IPS DF 19.7 (cell line): ENCODE measurements at places on chromosomes 5 and 9.

- no peak for DNase-seq
Observed at GRCh38 chr5:108672639-108673038, 75.1 kb upstream of the FER start.

DNA sequence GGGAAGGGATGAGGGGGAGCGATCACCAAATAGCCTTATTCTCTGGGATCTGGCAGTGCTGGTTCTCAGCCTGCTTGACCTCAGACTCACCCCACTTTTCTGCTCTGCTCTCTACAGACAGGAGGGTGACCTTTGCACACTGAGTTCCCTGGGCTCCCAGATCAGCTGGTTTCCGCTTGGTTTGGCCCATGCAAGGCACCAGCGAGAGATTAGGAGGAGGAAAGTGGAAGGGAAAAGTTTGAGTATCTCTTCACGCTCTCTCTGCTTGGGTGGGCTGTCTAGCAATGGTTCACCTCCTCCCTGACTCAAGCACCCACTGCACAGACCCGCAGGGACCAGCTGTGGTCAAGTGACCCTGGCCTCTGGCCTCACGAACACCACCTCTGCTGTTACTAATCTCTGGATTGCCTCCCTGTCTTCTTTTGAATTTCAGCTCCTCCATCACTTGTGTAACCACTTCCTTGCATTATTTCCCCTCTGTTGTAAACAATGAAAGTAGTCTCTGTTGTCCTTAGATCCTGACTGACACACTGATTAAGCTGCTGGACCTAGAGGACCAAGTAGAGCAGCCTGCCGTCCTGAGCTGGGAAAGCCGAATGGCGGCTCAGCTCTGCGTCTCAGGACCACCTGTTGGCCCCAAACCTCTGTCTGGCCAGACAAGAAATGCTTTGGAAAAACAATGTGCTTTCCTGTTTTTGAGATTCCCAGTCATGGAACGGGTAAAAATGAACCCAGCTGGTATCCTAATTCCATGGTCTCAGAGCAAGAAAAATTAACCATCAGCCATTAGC is 186.6 kb downstream of the CRB2 start:
- no peak for DNase-seq

- DNase-seq = no peak
Observed at GRCh38 chr9:125758986-125759763, 12.0 kb downstream of the PBX3 start.

DNA sequence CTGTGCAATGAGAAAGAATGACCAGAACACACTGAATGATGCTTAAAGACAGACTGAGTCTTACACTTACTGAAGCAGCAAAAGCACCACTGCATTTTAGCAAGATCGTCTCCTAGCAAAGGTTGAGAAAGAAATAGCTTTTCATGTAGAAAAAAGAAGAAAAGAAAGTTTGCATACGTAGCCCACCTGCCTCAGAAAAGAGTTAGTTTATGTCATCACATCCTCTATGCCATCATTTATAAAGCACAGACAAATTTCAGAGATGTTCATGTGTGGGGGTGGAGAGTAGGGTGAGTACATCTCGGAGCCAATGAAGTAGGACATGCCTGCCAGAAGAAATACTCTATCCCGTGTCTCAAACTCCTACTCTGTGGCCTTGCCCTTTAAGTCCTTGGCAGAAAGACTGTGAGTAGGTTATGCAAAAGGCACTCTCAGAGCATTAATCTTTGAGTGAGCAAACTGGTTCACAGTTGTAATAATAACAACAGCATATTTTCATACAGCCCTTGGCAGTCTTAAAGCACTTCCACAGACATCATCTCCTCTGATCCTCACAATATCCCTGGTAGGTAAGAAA is 22.4 kb downstream of the NRG2 start:
- no peak for DNase-seq

- DNase-seq = no peak
Observed at GRCh38 chr9:109001275-109001676, 12.0 kb downstream of the CTNNAL1 start.

GRCh38 chr9:120715389-120715924 is 1.2 kb upstream of the MEGF9 start:
- DNase-seq = no peak

GRCh38 chr5:172873513-172873912 is 39.5 kb downstream of the ERGIC1 start:
- DNase-seq = no peak

- no peak for DNase-seq
Observed at GRCh38 chr5:2278825-2279456, 396.2 kb upstream of the IRX4 start.

DNA sequence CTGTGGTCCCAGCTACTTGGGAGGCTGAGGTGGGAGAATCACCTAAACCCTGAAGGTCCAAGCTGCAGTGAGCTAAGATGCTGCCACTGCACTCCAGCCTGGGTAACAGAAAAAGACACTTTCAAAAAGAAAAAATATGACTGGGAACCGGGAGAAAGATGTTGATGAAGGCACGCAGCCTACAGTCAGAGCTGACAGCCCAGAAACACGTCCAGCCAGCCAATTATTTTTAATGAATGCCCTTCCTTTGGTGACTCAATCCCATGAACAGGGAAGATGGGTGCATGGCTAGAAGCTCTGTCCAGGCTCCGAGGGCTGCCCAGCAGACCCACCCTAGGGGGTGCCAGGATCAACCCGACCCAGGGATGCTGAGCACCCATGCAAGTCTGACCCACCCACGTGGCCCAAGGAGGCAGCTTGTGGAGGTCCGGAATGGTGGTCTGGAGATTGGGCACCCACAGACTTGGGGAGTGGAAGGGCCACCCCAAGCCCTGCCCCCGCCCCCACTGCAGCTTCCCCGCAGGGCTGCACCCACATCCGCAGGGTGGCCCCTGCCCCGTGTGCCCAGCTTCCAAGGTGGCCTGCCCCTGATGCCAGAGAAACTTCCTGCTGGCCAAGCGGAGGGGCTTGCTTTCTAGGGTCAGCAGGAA is 51.0 kb downstream of the ADAMTS2 start:
- no peak for DNase-seq

GRCh38 chr9:32899761-32900160 is 101.7 kb downstream of the APTX start:
- no peak for DNase-seq

DNA sequence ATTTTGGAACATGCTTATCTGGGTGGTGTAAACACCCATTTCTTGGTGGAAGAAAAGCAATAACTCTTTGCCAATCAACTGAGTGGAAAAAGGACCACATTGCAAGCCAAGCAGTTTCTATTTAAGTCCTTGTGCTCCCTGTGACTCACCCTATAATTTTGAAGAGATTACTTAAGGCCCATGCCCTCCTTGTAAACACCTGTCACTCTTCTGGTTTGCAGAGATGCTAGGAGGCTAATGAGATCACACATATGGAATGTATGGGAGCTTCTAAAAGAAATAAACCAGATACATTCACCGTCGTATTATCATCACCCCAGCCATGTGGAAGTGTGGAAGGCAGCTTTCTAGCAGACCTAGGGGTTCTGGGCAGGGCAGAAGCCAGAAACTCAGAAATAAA is 337.1 kb downstream of the GADD45G start:
- no peak for DNase-seq

- DNase-seq = no peak
Observed at GRCh38 chr9:34405719-34406118, 29.0 kb upstream of the MYORG start.

- no peak for DNase-seq
Observed at GRCh38 chr5:132838516-132839282, 8.3 kb upstream of the SHROOM1 start.

DNA sequence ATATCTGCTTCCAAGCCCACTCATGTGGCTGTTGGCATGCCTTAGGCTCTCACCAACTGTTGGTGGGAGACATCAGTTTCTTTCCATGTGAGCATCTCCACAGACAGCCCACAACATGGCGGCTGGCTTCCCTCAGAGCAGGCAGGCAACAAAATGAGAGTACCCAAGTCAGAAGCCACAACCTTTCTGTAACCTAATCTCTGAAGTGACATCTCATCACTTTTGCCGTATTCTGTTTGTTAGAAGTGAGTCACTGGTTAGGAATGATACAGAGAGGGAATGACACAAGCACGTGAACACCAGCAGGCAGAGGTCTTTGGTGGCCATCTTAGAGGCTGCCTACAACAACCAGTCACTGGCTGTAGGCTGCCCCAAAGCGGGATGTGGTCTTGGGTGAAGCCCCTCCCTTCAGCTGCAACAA is 88.6 kb upstream of the RASGRF2 start:
- DNase-seq = no peak

GRCh38 chr9:92395617-92396016 is 8.8 kb downstream of the OGN start:
- no peak for DNase-seq

DNA sequence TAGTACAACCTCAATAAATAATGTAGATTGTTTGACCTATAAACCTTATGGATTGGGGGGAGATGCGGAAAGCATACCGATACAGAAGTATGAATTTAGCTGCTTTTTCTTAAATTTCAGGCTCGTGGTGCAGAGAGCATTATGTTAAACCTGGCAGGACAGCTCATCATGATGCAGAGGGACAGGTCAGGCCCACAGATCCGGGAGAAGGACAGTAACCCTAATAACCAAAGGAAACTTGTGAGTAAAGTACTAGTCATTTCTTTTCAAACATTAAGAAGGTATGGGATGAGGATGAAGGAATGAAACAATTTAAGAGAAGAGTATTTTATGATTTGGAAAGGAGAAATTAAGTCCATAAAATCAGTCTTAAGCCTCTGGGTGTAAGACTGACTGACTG is 70.5 kb downstream of the ERMP1 start:
- no peak for DNase-seq

DNA sequence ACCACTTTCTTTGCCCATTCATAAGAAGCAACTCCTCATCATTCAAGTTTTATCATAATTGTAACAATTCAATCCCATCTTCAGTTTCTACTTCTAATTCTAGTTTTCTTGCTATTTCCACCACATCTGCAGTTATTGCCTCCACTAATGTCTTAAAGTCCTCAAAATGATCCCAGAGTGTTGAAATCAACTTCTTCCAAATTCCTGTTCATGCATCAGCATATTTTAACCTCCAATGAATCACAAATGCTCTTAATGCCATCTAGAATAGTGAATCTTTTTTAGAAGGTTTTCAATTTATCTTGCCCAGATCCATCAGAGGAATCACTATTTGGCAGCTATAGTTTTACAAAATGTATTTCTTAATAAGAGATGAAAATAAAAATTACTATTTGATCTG is 3.2 kb upstream of the SRP19 start:
- DNase-seq = no peak

DNA sequence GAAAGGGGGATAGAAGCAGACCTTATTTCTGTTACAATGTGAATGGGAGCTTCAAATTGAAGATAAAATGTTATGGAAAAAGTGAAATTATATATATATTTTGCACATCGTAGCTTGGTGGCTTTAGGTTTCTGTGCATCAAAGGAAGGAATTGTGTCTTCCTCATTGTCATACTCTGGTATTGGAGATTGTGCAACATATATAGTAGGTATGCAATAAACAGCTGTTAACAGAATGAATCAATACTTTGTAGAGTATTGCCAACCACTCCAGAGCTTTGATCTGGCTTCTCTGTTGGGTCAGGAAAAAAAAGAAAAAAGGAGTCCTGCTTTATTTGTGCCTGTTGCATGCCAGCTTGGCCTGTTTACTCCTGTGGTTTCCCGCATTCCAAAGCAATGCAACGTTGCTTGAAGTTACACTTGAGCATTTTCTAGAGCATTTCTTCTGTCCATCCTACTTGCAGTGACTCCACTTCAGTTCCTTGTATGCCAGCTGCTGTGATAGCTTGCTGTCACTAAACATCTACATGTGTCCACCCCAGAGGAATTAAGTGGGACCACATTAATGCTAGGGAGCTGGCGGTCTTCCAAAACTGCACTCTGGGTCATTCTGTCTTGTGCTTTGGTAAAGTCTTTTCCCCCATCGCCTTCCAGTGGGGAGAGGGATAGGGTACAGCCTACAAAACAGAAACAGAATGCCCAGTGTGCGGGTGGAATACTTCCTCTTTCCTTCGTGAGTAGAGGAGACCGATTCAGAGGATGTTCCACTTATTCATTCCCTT is 62.0 kb upstream of the MEF2C start:
- no peak for DNase-seq

GRCh38 chr9:38091310-38092199 is 22.5 kb upstream of the SHB start:
- no peak for DNase-seq

- DNase-seq = no peak
Observed at GRCh38 chr9:8555762-8556500, 756.4 kb upstream of the DMAC1 start.

GRCh38 chr5:73214996-73215395 is 42.0 kb downstream of the TMEM174 start:
- DNase-seq = no peak

DNA sequence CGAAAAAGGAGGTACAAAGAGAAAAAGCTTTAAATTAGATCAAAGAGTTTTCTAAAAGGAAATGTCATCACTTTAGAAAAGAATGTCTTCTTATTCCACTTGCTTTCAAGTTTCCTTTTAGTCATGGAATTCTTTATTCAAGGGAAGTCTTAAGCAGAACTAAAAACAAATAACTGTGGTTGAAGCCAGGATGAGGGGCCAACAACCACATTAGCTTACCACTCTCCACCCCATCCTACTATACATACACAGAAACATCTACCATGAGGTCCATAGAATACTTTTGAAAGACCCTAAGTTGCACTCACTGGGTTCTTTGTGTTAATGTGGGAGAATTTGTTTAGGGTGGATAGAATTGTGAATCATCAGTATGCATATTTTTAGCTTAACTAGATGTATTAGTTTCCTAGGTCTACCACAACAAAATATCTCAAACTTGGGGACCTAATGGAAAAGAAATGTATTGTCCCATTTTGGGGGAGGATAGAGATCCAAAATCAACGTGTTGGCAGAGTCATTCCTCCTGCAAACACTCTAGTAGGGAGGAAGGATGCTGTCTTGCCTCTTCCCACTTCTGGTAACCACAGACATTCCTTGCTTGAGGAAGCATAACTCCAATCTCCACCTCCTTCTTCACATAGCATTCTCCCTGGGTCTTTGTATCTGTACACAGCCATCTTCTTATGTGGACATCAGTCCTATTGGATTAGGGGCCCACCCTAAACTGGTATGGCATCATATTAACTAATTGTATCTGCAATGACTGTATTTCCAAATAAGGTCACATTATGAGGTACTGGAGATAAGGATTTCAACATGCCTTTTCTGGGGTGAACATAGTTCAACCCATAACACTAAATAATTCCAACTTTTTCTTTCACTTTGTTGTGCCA is 239.4 kb downstream of the LURAP1L start:
- DNase-seq = no peak

GRCh38 chr9:2040828-2041227 is 25.7 kb downstream of the SMARCA2 start:
- DNase-seq = no peak

- DNase-seq = no peak
Observed at GRCh38 chr9:89746385-89747116, 141.7 kb downstream of the GADD45G start.
